ENCODE measurements at places on chromosomes 16 and 17.
A peak's percentile ranks its signal among the peaks of the same experiment; 100 is the strongest.

- DNase-seq: peak; percentile 24
These were observed 85.7 kb upstream of the XYLT1 start for GRCh38 chr16:17556276-17557052.

GRCh38 chr17:58249270-58250133 lies 11.1 kb downstream of the LPO start:
- DNase-seq: peak; percentile 91

DNA sequence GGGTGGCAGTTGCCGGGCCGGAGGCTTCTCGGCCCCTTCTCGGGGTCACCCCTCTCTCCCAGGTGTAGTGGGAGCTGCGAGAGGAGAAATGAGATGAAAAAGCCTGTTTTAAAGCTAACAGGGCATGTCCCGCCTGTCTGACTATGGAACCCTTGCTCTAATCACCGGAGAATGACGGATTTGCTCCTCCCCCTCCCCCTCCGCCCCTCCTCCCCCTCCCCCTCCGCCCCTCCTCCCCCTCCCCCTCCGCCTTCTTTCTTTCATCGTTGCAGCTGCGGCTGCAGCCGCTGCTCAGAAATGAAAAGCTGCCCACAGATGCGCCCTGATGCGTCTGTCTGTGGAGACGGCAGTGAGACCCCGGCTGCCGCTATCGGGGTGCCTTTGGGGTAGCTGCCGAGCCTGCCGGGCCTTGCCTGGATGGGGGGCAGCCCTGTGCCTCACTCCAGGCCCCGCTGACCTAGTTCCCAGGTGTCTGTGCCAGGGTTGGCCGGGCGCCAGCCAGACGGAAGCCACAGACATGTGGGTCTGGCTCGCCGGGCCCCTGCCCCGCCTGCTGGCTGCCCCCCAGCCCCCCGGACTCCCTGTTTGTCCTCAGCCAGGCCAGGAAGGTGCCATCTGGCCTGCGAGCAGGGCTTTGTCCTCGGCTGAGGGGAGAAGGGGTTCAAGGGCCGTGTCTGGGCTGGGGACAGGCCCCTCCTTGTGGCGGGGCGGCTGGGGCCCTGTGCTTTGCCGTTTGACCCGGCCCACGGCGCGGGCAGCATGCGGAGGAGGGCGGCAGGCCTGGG lies 37.7 kb downstream of the GINS2 start:
- DNase-seq: no peak

DNA sequence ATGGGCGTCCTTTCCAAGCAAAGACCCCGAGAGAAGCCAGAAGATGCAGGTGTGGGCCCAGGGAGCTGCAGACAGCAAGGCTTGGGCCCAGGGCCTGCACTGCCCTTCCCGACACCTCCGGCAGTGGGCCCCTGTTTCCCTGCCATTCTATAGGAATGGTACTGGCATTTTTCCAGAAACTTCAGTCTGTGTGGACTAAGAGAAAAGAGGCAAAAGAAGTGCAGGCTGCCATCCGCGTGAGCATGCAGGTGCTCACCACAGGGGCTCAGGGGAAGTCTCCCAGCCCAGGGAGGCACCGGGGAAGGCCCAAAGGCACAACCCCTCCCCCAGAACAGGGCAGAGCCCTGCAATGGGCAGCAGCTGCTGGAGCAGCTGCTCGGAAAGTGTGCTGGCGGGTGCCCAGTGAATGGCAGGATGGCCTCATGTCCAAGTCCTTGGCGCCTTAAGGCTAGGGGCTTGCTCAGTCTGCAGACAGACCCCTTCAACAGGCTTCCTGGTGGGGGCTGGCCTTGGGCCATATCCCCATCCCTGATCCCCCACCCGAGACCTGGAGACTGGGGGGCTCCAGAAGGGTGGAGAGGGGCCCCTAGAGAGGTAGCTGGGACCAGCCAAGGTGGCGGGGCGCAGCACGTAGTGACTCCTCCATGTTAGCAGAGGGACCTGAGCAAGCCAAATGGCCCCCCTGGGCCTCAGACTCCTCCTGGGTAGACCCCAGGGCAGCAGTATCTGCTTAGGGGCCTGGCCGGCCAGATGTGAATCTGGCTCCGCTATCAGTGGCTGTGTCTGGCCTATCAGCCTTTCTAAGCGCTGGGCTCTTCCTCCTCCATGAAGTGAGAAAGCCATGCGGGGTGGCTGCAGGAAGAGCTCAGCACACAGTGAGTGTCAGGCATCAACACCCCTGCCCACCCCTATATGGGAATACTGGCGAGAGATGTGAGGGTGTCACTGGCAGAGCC lies 6.7 kb upstream of the TPPP3 start:
- DNase-seq: no peak

DNA sequence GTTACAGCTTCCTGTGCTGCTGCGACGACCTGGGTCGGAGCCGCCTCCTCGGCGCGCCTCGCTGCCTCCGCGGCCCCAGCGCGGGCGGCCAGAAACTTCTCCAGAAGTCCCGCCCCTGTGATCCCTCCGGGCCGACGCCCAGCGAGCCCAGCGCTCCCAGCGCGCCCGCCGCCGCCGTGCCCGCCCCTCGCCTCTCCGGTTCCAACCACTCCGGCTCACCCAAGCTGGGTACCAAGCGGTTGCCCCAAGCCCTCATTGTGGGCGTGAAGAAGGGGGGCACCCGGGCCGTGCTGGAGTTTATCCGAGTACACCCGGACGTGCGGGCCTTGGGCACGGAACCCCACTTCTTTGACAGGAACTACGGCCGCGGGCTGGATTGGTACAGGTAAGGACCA lies 746 bp downstream of the HS3ST2 start:
- no peak for DNase-seq

- DNase-seq: no peak
These were observed 4.1 kb downstream of the FAM171A2 start for GRCh38 chr17:44359458-44360143.

GRCh38 chr17:8285270-8286181 lies 2.9 kb upstream of the RANGRF start:
- DNase-seq: no peak

GRCh38 chr17:29569245-29569950 lies 897 bp downstream of the TP53I13 start:
- no peak for DNase-seq

DNA sequence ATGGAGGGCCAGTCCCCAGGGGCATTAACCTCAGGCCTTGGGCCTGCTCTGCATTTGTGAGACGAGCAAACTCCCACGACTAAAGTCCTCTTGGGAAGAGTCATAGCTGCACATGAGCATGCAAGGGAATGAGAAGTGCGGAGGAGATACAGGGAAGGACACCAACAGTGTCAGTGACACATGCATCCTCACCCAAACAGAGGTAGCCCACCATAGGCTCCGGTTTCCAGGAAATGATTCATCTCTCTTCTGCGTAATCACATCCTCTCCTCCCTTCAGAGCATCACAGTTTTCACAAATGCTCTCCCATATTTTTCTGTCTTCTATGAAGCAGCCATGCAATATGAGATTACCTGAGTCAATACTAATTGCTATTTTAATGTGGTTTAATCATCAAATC lies 725.7 kb upstream of the GOT2 start:
- no peak for DNase-seq

Measured in germinal center (tissue), 1 donor.